ENCODE measurements at places on chromosomes 4 and X. TPM values are rescaled to one million over a fixed set of nuclear protein-coding genes. Genes with fewer than 3 reads are reported as not detected.

COL4A6 gene
- 18.9 TPM for polyA plus RNA-seq

DNA sequence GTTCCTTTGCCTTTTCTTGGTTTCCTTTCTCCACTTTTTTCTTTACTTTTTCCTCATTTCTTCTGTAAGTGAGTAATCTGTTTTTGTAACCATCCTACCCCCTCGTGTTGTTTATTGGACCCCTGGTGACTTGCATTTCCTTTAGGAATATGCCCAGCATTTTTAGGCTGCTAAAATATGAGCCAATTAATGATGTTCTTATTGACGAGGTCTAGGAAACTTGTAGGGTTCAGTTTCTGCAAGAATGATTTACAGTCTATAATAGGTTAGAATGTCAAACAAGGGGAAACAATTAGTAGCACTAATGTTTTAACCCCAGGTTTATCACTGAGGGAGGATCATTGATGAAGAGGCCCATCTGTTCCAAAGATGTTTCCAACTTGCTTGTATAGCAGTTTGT is 79.0 kb downstream of the CPE start:
- no peak for DNase-seq

GRCh38 chr4:178664621-178665020 is 1222.4 kb upstream of the AGA start:
- DNase-seq, result no peak

DNA sequence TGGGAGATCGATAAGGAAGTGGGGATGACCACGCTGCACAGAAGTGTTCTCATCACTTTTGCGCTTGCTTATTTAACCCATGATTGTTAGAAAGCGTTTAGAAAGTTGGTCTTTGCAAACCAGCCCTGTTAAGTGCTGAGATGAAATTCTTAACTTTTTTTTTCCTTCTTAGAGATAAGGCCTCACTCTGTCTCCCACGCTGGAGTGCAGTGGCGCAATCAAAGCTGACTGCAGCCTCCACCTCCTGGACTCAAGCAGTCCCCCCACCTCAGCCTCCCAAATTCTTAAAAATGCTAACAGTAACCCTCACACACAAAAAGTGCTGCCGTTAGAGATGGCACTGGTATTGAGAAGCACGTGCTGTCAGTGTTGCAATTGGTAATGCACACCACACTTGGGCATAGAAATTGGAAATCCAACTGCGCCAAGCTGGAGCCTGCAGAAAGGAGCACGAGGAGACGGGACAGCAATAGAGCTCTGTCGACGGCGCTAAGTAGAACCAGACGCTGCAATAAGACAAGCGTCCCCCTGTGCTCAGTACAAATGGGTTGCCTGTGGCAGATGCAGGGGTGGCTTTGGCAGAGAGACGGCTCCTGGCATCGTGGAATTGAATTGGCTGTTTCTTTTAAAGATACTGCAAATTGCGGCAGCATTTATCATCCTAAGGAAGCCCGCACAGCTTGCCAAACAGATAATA is 113.4 kb downstream of the TBL1X start:
- DNase-seq, result no peak

IL2 gene
- polyA plus RNA-seq, result not detected

MXRA5 gene
- 8.3 TPM for polyA plus RNA-seq

CXorf38 gene
- 11.7 TPM for polyA plus RNA-seq

DNA sequence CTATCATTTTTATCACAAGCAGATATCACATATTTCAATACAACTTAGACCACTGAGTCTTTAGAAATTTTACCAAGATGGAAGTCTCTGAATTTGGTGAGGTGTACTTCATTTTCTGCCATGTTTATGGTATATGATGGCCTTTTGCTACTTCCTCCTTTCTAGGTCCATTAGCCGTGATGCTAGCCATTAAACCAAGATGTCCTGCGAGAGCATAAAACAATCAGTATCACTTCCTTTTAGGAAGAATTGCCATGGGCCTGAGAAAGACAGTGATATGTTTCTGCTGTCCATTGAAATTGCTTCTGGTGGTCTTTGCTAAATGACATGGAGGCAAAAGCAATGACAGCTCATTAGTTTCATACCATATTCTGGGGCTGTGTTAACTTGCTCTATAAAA is 1851.7 kb upstream of the IGFBP7 start:
- no peak for DNase-seq

DNA sequence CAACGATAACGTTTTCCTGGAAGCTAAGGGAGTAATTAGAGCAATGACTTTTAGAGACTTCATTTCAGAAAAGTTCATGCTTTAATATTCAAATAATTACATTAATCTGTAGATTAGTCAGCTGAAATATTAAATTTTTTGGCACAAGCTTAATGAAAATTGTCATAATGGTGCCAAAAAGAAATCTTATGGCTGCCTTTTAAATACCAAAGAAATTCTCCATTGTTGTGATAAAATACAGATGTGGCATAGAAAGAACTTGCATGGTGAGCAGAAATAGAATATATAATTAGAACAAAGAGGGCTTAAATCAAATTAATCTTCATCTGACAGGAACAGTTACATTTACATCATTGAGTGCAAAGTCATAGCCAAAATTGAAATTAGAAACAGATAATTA is 263.5 kb downstream of the AFF2 start:
- no peak for DNase-seq

All from left renal cortex interstitium (tissue), 4 donors.